ENCODE measurements at places on chromosomes 3 and 15.

DNA sequence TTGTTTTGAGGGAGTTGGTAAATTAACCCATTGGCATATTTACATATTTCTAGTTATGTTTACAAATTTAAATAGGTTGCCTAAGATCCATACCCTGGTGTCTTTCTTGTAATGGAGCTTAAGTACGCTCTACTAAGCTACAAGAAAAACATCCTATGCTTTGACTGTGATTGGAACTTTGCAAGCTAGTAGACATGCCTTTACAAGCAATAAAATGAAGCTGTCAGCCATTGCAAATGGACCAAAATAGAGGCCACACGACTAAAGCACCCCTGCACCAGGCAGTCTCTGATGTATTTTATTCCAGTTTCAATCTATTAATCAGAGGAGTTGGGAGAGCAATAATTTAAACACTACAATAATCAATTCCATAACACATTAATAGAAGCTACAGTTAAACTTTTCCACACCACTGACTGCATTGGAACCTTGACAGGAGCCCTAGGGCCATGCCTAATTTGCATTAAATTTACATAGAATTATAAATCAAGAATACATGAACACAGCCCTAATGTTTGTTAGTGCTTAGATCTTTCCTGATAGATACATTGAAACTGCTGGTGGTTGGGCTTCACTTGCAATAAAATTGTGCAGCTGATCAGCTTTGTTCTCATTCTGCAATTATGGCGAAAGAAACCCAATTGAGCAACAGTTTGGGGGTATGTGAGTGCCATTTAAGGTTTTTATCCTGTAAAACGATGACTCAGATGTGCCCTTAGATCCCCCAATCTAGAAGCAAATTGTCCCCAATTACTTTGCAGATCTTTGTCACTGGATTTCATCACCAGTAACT is 360.1 kb downstream of the LSAMP start:
- DNase-seq: no peak

- no peak for DNase-seq
These were observed 71.9 kb downstream of the FILIP1L start for GRCh38 chr3:100042166-100042981.

- DNase-seq: no peak
These were observed 933.1 kb downstream of the SQOR start for GRCh38 chr15:46567968-46568367.

- DNase-seq: no peak
These were observed 57.4 kb downstream of the UNC13C start for GRCh38 chr15:54035616-54036015.

- no peak for DNase-seq
These were observed 218.9 kb downstream of the CDIN1 start for GRCh38 chr15:36798366-36798765.

DNA sequence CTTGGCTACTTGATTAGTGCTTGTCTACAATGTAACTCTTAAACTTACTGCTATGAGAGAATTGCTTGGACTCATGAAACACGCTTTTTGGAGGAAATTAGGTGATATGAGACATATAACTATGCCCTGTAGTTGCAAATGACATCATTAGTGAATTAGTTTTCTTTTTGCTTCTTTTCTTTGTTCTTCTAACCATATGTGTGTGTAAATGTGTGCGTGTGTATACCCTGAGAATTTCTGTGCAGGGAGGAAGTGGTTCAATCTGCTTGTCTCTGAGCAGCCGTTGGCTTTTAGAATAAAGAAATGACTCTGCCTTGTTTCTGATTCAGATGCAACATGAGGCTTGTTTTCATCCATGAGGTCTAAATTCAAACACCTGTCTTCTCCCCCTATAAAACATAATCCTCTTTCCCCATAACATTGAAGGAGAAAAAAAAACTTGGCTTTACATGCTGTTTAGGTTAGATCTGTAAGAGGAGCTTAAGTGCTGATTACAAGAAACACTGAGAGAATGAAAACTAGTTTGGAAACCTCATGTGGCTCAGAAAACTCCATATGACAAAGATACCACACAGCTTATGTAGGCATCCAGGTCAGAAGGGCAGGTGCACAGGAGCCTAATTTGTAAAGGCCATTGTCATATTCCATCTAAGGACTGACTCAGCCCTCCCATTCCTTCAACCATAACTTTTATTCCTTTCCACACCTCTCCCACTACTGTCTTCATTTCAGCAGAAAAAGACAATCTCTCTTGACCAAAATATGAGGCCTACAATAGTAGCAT is 30.5 kb upstream of the BLM start:
- no peak for DNase-seq

GRCh38 chr3:16337856-16338540 is 73.0 kb downstream of the OXNAD1 start:
- DNase-seq: no peak

- DNase-seq: no peak
These were observed 24.1 kb downstream of the XPC start for GRCh38 chr3:14154276-14154675.

- no peak for DNase-seq
These were observed 568.0 kb upstream of the MDFIC2 start for GRCh38 chr3:70880421-70880820.

- no peak for DNase-seq
These were observed 15.0 kb upstream of the RTP3 start for GRCh38 chr3:46482632-46483350.

- no peak for DNase-seq
These were observed at the start of gene DZIP1L for GRCh38 chr3:138114988-138115971. Gene DZIP1L (minus strand): TSS chr3:138115608. CDS start chr3:138103971, 11,637 bp downstream.

GRCh38 chr3:44100298-44100695 is 141.4 kb upstream of the TOPAZ1 start:
- no peak for DNase-seq

GRCh38 chr15:87767516-87767915 is 489.0 kb downstream of the NTRK3 start:
- DNase-seq: no peak

GRCh38 chr3:171453180-171453886 is 6.9 kb downstream of the TNIK start:
- DNase-seq: peak; percentile 8

GRCh38 chr15:39488516-39488915 is 92.4 kb upstream of the THBS1 start:
- DNase-seq: no peak

- no peak for DNase-seq
These were observed 129.8 kb downstream of the SLC9A9 start for GRCh38 chr3:143718463-143718862.
